ENCODE measurements at places on chromosomes 7 and 10. TPM values are rescaled to one million over a fixed set of nuclear protein-coding genes. Genes with fewer than 3 reads are reported as not detected.

GRCh38 chr7:128918016-128918665 is 7.6 kb upstream of the KCP start:
- no peaks in the 10 kb centered on the region for H3K36me3 ChIP-seq
- no peak overlapping the region for H3K4me3 ChIP-seq
- H3K27ac ChIP-seq = no peak overlapping the region
- no peak for DNase-seq
- H3K27me3 ChIP-seq = no peaks in the 10 kb centered on the region
- H3K4me1 ChIP-seq = peaks cover 6% of the 10 kb centered on the region

GRCh38 chr10:100158044-100158805 is 27.6 kb downstream of the ERLIN1 start:
- no peak overlapping the region for H3K27ac ChIP-seq
- no peaks in the 10 kb centered on the region for H3K4me1 ChIP-seq
- H3K27me3 ChIP-seq = no peaks in the 10 kb centered on the region
- H3K4me3 ChIP-seq = no peak overlapping the region
- DNase-seq = no peak

GRCh38 chr10:102003541-102003940 is 52.4 kb downstream of the ARMH3 start:
- H3K4me1 ChIP-seq = no peaks in the 10 kb centered on the region
- no peak for DNase-seq
- H3K27me3 ChIP-seq = no peaks in the 10 kb centered on the region
- H3K4me3 ChIP-seq = no peak overlapping the region
- no peak overlapping the region for H3K27ac ChIP-seq

DNA sequence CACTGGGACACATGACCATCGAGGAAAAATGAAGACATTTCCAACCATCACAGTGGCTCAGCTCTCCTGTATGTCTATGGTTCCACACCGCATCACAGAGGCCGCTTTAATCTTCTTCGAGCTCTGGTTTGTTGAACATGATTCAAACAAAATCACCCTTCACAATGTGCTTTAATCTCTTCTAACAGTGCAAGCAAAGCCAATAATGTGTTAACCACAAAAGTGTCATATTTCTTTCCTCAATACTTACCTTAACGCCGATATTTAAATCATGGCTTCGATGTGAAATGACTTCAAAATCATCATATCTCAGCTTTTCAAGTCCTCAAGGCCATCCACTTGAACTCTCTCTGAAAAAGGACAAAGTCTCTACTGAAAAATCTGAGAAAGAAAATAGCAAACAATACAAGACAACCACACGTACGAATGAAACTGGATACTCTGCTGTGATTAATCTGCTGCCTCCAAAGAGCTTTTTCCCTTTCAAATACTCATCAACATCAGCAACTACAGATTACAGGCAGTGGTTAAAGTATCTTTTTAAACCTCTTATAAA is 23.0 kb upstream of the SVIL start:
- no peak for DNase-seq
- H3K27me3 ChIP-seq = no peaks in the 10 kb centered on the region
- H3K4me1 ChIP-seq = peaks cover 42% of the 10 kb centered on the region
- peaks cover 16% of the 10 kb centered on the region for H3K36me3 ChIP-seq
- H3K4me3 ChIP-seq = no peak overlapping the region

GRCh38 chr7:29454464-29454863 is 109.2 kb upstream of the PRR15 start:
- no peak overlapping the region for H3K4me3 ChIP-seq
- DNase-seq = no peak
- H3K27me3 ChIP-seq = no peaks in the 10 kb centered on the region
- no peak overlapping the region for H3K27ac ChIP-seq
- no peaks in the 10 kb centered on the region for H3K36me3 ChIP-seq
- H3K4me1 ChIP-seq = no peaks in the 10 kb centered on the region

GRCh38 chr10:71222601-71223346 is 10.4 kb downstream of the UNC5B start:
- no peaks in the 10 kb centered on the region for H3K27me3 ChIP-seq
- no peak overlapping the region for H3K4me3 ChIP-seq
- no peaks in the 10 kb centered on the region for H3K36me3 ChIP-seq
- peak; percentile 58 for DNase-seq

GRCh38 chr7:28483112-28483511 is 70.8 kb downstream of the CREB5 start:
- no peak overlapping the region for H3K27ac ChIP-seq

GRCh38 chr10:130411496-130412085 is 275.4 kb downstream of the GLRX3 start:
- H3K4me1 ChIP-seq = no peaks in the 10 kb centered on the region
- no peaks in the 10 kb centered on the region for H3K27me3 ChIP-seq
- no peak overlapping the region for H3K4me3 ChIP-seq
- DNase-seq = peak; percentile 35

DNA sequence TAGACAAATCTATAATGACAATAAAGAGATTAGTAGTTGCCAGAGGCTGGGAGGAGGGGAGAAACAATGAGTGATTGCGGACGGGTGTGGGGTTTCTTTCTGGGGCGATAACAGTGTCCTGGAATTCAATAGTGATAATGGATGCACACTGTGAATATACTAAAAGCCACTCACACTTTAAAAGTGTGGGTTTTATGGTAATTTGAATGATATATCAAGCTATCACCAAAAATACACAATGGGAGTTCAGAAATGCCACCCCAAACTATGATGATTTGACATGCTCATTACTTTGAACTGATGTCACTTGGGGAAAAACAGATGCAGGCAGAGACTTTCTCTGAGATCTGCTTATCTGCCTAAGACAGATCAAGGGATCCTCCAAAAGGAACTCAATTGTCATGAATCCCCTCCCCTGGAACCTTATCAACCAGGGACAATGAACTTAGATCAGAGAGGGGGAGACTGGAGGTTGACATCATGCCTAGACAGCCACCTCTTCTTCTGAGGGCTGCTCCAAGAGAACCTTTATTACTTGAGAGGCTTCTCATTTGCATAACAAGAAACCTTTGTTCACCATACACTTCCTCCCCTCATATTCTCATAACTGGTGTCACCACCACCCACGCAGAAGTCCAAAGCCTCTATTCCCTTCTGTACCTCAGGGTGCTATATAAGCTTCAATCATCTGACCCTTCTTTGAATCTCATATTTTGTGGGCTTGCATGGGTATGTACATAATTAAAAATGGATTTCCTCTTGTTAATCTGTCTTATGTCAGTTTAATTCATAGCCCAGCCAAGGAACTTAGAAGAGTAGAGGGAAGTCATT is 14.8 kb upstream of the ZC3HAV1 start:
- no peaks in the 10 kb centered on the region for H3K36me3 ChIP-seq
- H3K27me3 ChIP-seq = no peaks in the 10 kb centered on the region
- no peak overlapping the region for H3K4me3 ChIP-seq
- no peak overlapping the region for H3K27ac ChIP-seq
- no peaks in the 10 kb centered on the region for H3K4me1 ChIP-seq

- no peaks in the 10 kb centered on the region for H3K4me1 ChIP-seq
- H3K4me3 ChIP-seq = no peak overlapping the region
- no peaks in the 10 kb centered on the region for H3K36me3 ChIP-seq
- no peaks in the 10 kb centered on the region for H3K27me3 ChIP-seq
- DNase-seq = no peak
These were observed 1050.6 kb downstream of the NRG3 start for GRCh38 chr10:82925547-82925946.

DNA sequence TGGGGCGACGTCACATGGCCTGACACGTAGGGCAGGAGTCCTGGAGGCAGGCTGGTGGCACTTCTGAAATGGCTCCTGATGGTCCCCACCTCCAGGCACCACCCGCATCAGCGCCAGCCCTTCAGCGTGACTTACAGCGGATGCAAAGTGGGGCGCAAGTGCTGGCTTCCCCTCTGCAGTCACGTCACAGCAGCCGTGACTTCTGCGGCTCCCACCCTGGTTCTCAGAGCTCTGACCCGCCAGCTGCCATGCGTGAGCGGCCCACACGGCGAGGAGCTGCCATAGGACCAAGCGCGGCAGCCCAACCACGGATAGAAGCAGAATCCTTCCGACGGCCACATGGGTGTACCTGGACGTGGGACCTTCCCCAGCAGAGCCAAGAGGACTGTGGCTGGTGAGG is 159.0 kb downstream of the ELFN1 start:
- no peak overlapping the region for H3K4me3 ChIP-seq
- DNase-seq = peak; percentile 49
- no peaks in the 10 kb centered on the region for H3K27me3 ChIP-seq
- H3K4me1 ChIP-seq = no peaks in the 10 kb centered on the region

DNA sequence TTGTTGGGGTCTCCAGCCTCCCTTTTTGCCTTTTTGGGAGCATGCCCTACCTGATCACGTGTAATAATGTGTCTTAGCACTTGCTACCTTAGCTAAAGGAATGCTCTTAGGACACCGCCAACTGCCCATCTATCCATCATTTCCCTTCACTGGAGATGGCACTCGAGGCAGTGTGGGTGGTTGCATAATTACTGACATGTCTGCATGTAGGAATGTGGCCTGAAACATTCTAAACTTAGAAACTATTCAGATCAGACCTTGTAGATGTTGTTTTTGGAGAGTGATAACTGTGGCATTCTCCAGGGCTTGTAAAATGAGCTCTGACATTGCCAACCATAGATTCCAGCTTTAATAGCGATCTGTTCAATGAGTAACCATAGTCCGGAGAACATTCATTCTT is 365.8 kb downstream of the BBS9 start:
- no peak overlapping the region for H3K4me3 ChIP-seq
- no peaks in the 10 kb centered on the region for H3K27me3 ChIP-seq
- H3K27ac ChIP-seq = no peak overlapping the region
- DNase-seq = no peak

- H3K27ac ChIP-seq = peak overlapping the region; percentile 71
- H3K27me3 ChIP-seq = no peaks in the 10 kb centered on the region
- no peak overlapping the region for H3K4me3 ChIP-seq
- peaks cover 4% of the 10 kb centered on the region for H3K36me3 ChIP-seq
- peaks cover 38% of the 10 kb centered on the region for H3K4me1 ChIP-seq
These were observed 42.3 kb downstream of the MINPP1 start for GRCh38 chr10:87546971-87547413.

DNA sequence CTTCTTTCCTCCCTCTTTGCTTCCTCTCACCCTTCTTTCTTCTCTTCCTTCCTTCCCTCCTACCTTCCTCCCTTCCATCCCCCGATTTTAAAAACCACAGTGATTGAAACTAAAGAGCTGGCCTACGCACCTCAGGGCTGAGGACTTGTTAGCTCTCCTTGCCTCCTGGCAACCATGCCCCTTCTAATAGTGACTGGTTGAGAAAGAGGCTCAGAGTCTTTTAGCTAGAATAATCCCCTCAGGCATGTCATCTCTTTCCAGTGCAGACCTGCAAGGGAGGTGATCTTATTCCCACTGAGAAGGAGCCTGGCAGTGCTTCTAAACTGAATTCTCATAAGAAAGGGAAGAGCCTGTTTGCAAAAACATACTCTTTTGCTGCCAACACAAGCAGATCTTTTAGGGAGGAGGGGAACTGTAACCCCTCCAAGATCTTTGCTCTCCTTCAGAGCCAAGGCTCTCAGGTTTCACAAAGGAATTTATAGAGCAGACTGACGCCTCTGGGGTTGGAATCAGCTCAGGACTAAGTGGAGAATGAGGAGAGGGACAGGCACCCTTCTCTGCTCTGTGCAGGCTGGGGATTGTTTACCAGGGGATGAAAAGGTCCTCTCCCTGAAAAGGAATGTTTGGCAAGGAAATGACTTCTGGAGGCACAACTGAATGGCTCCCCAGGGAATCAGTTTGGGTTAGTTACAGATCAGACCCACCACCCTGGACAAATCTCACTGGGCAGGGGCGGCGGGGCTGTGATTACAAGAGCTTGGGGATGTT is 9.4 kb upstream of the ANKRD1 start:
- peaks cover 12% of the 10 kb centered on the region for H3K4me1 ChIP-seq
- no peaks in the 10 kb centered on the region for H3K36me3 ChIP-seq
- DNase-seq = no peak
- H3K4me3 ChIP-seq = no peak overlapping the region
- peak overlapping the region; percentile 89 for H3K27ac ChIP-seq

DNA sequence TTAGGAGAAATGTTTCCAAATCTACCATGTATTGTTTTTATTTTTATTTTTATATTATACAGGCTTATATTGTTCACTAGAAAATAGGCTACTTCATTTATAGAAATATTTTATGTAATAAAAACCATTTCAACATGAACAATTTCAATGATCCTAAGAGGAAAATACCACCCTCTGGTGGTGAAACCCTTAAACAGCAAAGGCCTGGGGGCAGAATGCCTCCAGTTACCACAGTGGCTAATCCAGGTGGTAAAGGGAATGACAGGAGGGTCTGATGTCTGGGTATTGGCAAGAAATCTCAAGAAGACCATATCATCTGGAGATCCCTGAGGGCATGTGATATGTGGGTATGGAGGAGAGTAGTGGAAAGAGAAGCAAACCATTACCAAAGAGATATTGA is 19.3 kb downstream of the MACC1 start:
- no peak overlapping the region for H3K4me3 ChIP-seq
- no peaks in the 10 kb centered on the region for H3K4me1 ChIP-seq
- no peak for DNase-seq
- H3K27ac ChIP-seq = no peak overlapping the region

DNA sequence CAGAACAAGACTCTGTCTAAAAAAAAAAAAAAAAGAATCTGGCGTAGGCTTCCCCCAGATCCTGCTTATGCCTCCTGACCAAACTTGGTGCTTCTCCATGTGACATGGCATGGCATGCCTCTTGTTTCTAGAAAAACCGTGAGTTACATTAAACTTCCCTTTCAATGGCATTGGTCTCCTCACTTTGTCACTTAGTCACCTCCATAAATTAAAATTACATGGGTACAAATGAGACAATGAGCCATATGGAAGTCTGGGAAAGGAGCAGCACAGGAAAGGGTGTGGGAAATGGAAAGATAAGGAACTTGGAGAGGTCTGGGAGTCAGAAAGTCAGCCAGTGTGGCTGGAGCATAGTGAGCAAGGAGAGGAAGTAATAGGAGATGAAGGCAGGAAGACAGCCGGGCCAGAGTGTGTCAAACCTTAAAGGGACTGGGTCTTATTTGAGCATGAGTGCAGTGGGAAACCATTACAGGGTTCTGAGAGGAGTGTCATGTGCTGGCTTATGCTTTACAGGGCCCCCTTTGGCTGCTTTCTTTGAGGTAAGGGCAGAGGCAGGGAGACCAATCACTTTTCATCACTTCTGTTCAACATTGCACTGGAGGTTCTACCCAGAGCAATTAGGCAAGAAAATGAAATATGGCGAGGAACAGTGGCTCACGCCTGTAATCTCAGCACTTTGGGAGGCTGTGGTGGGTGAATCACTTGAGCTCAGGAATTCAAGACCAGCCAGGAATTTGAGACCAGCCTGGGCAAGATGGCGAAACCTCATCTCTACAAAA is 21.3 kb upstream of the ZMIZ2 start:
- no peaks in the 10 kb centered on the region for H3K27me3 ChIP-seq
- no peaks in the 10 kb centered on the region for H3K4me1 ChIP-seq
- no peak for DNase-seq
- H3K4me3 ChIP-seq = no peak overlapping the region
- H3K36me3 ChIP-seq = no peaks in the 10 kb centered on the region
- H3K27ac ChIP-seq = no peak overlapping the region

GRCh38 chr7:91327346-91327745 is 63.1 kb downstream of the FZD1 start:
- H3K4me1 ChIP-seq = peaks cover 4% of the 10 kb centered on the region
- no peak for DNase-seq
- no peak overlapping the region for H3K27ac ChIP-seq
- no peaks in the 10 kb centered on the region for H3K36me3 ChIP-seq
- no peaks in the 10 kb centered on the region for H3K27me3 ChIP-seq

Gene ZNF467
- total RNA-seq = 42.3 TPM

Gene SRPK2
- total RNA-seq = 26.2 TPM

Gene DENND2A
- 7.5 TPM for total RNA-seq

Gene OR2A42
- not detected for total RNA-seq

Gene GNAT3
- not detected for total RNA-seq

Gene SPDYE8
- total RNA-seq = not detected

Data from ascending aorta (tissue), 2 donors.